ENCODE measurements at places on chromosomes 1 and 21. TPM values are rescaled to one million over a fixed set of nuclear protein-coding genes. Genes with fewer than 3 reads are reported as not detected.

PLXNA2 gene
- total RNA-seq, result 0.50 TPM

SPRR4 gene
- total RNA-seq, result not detected

SPATA46 gene
- total RNA-seq, result not detected

RASAL2 gene
- 21.6 TPM for total RNA-seq

ADAM30 gene
- total RNA-seq, result not detected

AMY2B gene
- total RNA-seq, result 7.1 TPM

S100A9 gene
- total RNA-seq, result not detected

PDZK1 gene
- total RNA-seq, result 0.50 TPM

CGN gene
- 0.11 TPM for total RNA-seq

CDC42BPA gene
- 74.0 TPM for total RNA-seq

LAD1 gene
- total RNA-seq, result not detected

CD1E gene
- not detected for total RNA-seq

HLX gene
- 17.9 TPM for total RNA-seq

DSCAM gene
- total RNA-seq, result 0.12 TPM

SHE gene
- 0.12 TPM for total RNA-seq

DNAJC6 gene
- total RNA-seq, result 0.44 TPM

MARK1 gene
- 1.7 TPM for total RNA-seq

NCAM2 gene
- 2.5 TPM for total RNA-seq

OR2T29 gene
- not detected for total RNA-seq

GPR157 gene
- total RNA-seq, result 5.1 TPM

FAM131C gene
- total RNA-seq, result 0.33 TPM

TFAP2E gene
- 0.11 TPM for total RNA-seq

THEM5 gene
- not detected for total RNA-seq

UTS2 gene
- not detected for total RNA-seq

CFHR5 gene
- total RNA-seq, result not detected

KCND3 gene
- total RNA-seq, result 0.25 TPM

RAB7B gene
- total RNA-seq, result 6.3 TPM

FAM3B gene
- not detected for total RNA-seq
